Activated CD8-positive, alpha-beta memory T cell treated with anti-CD3 and anti-CD28 coated beads, Interleukin-2, amount 50 U/mL, for 48 hours (primary cell): ENCODE measurements at places on chromosomes 1 and 21.
A peak's percentile ranks its signal among the peaks of the same experiment; 100 is the strongest.

DNA sequence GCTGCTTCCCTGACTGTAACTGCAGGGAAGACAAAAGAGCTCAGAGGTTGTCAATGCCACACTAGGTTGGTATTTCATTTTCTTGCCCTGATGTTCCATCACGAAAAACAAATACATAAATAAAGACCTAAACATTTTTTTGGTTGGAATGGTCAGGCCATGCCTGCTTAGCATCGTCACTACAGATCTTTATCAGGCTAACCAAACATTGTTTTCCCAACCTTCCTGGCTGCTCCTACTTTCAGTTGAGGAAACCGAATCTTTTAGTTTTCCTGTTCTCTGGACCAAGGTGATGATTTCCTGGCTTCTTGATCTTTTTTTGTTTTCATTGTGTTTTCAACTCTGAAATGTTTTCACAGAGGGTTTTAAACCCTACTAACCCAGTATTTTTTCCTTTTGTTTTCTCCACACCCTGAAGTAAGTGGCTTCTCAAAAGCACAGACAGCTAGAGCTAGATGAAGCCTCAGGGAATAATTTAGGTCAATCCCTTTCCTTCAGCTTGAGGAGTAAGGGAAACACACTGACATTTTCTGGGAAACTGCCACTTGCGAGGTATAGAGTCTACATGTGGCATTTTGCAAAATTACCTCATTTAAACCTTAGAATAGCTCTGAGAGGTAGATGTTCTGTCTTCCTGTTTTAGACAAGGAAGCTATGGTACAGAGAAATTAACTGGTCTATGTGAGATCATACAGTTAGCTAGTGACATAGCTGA lies 67.2 kb upstream of the CNN3 start:
- no peak for DNase-seq

DNA sequence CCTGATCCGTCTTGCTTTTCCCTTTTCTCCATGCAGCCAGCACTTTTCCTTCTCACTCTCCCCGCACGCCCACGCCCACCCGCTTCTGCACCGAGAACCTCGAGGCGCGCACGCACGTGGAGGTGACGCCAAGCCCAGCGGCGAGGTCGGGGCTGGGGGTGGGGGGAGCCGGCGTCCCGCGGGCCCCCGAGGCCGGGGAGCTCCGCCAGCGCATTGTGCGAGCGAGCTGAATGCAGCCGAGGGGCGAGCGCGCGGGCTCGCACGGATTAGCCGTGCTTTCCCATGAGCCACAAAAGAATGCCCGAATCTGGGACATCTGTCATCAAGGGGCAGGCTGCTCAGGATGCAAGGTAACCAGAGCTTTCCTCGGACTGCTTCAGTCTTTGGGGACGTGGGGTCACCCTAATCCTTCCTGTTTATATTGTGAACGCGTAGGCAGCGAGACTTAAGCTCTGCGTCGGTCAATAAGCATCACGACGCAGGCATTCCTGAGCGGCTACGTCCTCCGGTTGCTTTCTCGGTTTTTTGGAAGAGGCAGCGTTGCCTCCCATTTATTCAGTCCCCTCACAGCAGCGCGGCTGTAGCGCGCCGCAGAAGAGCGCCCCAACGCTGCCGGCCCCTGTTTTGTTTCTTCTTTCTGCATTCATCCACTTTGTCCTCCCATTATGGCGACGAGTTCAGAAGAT lies 67.3 kb upstream of the AKT3 start:
- DNase-seq: peak; percentile 63

- peak; percentile 93 for DNase-seq
Measured at GRCh38 chr1:46446646-46447498, 42.8 kb upstream of the DMBX1 start.

GRCh38 chr1:6347641-6348487 lies 45.7 kb downstream of the ACOT7 start:
- peak; percentile 79 for DNase-seq

GRCh38 chr1:80023358-80023757 lies 1016.8 kb upstream of the ADGRL4 start:
- no peak for DNase-seq

- no peak for DNase-seq
Measured at GRCh38 chr1:247551721-247552120, 2.8 kb downstream of the GCSAML start.

GRCh38 chr21:34074283-34075090 lies 1.1 kb downstream of the MRPS6 start:
- DNase-seq: no peak

DNA sequence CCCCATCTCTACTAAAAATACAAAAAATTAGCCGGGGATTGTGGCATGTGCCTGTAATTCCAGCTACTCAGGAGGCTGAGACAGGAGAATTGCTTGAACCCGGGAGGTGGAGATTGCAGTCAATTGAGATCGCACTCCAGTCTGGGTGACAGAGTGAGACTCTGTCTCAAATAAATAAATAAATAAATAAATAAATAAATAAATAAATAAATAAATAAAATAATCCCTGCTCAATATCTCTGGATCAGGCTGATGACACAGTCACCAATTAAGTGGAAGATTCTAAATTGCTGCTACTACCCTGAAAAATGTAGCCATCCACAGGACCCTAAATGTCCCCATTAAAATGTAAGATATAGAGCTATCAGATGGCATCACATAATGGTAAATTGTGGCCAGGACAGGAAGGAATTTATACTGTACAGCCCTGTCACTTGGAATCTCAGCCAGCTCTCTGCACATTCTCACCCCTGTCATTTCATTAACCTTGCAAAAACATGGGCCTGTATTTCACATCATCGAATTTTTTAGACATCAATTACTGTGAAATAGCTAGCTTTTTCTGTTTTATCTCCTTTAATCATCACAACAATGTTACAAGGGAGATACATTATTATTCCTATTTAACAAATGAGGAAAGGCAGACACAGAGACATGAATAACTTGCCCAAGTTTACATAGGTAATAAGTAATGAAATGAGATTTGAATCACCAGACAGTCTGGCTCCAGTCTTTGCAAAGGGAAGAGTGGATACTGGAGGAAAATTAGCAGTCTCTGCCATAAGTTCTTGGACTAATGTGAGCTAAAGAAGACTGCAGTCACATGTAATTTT lies 56.7 kb upstream of the NTPCR start:
- DNase-seq: no peak

DNA sequence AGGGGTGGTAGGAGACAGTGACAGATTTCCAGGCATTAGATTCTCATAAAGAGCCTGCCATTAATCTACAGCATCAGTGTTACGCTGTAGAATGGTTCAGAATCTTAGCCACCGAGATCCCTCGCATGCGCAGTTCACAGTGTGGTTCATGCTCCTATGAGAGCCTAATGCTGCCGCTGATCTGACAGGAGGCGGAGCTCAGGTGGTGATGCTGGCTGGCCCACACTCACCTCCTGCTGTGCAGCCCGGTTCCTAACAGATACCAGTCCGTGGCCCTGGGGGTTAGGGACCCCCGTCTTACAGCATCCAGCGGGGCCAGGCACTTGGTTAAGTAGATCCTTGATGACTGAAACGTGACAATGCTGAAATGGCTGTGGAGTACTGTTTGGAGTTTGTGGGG lies 163.6 kb upstream of the C1orf21 start:
- DNase-seq: no peak

DNA sequence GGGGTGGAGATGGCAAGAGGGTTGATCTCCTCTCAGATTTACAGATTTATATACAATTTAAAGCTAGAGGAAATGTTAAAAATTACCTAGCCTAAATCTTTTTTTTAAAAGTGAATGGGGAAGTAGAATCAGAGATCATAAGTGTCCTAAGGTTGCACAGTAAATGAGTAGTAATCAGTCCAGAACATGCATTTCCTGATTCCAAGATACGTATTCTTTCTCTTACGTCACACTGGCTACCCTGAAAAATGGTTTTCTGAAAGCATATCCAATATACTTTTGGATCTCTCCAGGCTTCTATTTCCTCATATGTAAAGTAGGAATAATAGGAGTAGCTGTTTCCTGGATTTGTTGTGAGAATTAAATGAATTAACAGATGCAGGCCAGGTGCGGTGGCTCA lies 11.7 kb downstream of the GADD45A start:
- no peak for DNase-seq

DNA sequence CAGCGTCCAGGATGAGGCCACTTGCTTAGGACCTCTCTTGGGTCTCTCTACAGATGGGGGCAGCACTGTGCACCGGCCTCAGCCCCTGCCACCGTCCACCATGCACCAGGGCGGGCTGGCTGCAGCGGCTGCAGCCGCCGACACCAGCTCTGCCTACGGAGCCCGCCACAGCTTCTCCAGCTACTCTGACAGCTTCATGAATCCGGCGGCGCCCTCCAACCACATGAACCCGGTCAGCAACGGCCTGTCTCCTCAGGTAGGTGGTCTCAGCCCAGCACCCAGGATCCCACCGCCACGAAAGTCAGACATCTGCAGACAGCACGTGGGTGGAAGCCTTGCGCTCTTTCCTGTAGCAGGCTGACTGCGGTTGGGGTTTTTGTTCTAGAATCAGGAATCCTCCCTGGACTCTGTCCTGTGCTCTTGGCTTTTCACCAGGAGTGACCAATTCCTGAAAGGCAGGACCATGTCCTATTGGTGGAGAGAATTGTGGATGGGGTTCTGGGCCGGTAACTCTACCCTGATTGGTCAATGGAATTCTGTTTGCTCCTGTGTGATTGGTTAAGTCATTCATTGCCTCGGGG lies 72.5 kb downstream of the PAX7 start:
- DNase-seq: no peak

DNA sequence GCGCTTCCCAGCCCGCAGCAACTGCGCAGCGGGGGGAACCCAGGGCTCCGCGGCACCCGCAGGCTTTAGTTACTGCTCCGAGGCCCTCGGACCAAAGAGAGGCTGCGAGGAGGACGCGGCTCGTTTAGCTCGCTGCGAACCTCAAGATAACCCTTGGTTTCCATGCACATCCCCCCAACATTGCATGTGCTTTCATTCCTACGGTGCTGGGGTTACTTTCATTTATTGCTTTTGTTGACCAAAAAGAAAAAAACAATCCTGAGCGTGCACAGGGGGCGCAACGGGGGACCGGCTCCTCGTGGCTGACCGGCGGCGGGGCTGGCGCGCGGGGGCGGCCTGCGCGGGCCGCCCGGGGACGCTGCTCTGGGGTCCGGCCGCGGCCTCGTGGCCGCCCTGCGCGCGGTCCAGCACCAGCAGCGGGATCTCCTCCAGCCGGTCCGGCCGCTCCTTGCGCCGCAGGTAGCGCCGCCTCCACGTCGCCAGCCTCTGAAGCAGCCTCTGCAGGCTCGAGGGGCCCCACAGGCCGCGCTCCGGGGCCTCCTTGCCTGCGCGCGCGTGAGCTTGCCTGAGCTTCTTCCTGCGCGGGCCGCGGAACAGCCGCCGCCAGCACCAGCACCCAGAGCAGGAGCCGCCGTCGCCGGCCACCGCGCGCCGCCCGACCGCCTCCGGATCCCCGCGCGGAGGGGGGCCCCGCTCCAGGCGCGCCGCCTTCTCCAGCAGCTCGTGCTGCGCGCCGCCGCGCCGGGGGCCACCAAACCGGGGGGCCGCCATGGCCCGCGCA lies 77.4 kb downstream of the DESI2 start:
- DNase-seq: peak; percentile 65

DNA sequence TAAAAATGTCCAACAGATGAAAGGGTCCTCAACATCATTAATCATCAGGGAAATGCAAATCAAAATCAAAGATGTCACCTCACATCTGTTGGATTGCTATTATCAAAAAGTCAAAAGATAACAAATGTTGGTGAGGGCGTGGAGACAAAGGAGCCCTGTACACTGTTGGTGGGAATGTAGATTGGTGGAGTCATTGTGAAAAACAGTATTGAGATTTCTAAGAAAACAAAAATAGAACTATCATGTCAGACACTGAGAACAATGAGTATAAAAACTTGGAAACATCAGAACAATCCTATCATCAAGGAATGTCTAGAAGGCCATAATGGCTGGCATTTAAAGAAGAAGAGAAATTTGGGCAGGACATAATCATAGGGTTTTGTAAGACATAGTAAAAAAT lies 209.2 kb upstream of the PTGFR start:
- DNase-seq: no peak

DNA sequence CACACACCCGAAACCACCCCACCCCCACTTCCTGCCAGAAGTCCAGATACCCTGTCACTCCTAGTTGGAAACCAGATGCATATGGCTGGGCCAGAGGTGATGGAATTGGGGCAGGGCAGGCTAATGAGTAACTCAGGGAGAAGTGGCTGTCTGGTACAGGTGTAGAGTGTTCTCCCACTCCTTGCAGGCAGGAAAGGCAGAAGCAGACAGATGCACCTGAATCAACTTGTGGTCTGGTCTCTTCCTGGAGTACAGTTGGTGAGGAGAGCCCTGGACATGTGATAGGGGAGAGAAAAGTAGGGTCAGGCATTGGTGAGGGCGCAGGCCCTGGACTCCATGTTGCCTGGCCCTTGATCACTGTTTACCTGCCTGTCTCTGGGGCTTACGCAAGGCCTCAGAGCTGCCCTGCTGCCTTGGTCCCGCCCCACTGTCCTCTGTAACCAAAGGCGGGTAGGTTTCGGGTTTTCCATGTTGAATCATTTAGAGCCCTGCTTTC lies 2.5 kb downstream of the CGN start:
- no peak for DNase-seq

GRCh38 chr21:35547946-35548774 lies 499.1 kb upstream of the RUNX1 start:
- no peak for DNase-seq

DNA sequence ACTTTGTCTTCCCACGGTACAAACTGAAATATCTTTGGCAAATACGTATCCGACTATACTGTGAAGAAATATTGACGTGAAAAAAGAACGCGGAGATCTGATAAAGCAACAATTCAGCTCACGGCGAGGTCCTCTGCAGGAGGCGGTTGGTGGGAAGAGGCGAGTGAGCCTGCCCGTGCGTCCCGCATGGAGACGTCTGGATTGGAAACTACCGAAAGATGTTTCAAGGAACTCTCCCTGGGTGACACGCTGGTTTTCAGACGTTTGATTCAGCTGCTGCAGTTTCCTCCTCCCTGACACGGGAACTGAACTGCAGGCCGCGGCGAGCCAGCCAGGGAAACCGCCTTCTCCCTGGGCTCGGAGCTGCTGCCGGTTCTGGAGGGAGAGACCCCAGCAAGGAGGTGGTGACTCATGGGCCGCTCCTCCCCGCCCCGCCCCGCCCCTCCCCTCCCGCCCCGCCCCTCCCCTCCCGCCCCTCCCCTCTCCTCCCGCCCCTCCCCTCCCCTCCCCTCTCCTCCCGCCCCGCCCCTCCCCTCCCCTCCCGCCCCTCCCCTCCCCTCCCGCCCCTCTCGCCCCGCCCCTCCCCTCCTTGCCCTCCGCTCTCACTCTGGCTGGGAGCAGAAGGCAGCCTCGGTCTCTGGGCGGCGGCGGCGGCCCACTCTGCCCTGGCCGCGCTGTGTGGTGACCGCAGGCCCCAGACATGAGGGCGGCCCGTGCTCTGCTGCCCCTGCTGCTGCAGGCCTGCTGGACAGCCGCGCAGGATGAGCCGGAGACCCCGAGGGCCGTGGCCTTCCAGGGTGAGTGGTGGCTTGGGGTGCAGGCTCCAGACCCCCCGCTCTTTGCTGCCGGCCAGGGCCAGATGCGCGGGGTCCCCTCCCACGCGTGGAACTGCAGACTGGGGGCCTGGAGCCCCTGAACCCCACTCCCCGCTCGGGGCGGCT lies at the start of gene COL6A1:
Gene COL6A1, plus strand, starts transcription at position 620 of the 941 bp plus-strand sequence. Its CDS starts 81 bp downstream, at position 701.
- DNase-seq: peak; percentile 79
